Psoas muscle (tissue), 8 donors: ENCODE measurements at places on chromosomes 16 and 17.
A peak's percentile ranks its signal among the peaks of the same experiment; 100 is the strongest.

DNA sequence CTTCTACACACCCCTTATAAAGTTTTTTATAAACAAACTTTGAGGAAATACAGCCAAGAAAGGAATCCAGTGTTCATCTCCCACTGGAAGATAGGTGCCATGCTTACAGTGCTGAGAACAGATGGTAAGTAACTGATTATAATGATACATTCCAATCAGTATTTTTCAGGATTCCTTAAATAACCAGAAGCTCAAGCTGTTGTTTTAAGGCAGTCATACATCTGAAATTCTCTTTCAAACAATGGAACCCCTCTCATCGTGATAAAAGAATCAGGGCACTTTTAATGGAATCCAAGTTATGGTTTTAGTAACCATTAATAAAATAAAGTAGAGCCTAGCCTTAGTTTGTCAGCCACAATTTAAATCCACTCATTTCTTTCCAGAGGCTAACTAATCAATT is 56.1 kb upstream of the STAC2 start:
- no peak for DNase-seq

GRCh38 chr17:79332011-79332554 is 257.5 kb downstream of the ENGASE start:
- DNase-seq = no peak

DNA sequence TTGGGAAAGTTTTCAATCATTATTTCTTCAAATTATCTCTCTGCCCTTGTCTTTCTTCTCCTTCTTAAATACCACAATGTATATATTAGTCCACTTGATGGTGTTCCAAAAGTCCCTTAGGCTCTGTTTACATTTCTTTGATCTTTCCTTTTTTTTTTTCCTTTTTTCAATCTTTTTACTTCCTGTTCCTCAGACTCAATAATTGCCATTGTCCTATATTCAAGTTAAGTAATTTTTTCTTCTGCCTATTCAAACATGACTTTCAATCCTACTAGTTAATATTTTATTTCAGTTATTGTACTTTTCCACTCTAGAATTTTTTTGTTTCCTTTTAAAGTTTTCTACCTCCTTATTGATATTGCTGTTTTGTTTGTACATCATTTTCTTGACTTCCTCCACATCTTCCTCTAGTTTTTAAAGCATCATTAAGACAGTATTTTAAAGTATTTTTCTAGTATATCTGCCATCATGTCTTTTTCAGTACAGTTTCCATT is 15.8 kb upstream of the UQCRC2 start:
- no peak for DNase-seq

- no peak for DNase-seq
Observed at GRCh38 chr16:71287911-71288310, 1.3 kb downstream of the CMTR2 start.

GRCh38 chr17:30263552-30264333 is 28.0 kb downstream of the BLMH start:
- no peak for DNase-seq

DNA sequence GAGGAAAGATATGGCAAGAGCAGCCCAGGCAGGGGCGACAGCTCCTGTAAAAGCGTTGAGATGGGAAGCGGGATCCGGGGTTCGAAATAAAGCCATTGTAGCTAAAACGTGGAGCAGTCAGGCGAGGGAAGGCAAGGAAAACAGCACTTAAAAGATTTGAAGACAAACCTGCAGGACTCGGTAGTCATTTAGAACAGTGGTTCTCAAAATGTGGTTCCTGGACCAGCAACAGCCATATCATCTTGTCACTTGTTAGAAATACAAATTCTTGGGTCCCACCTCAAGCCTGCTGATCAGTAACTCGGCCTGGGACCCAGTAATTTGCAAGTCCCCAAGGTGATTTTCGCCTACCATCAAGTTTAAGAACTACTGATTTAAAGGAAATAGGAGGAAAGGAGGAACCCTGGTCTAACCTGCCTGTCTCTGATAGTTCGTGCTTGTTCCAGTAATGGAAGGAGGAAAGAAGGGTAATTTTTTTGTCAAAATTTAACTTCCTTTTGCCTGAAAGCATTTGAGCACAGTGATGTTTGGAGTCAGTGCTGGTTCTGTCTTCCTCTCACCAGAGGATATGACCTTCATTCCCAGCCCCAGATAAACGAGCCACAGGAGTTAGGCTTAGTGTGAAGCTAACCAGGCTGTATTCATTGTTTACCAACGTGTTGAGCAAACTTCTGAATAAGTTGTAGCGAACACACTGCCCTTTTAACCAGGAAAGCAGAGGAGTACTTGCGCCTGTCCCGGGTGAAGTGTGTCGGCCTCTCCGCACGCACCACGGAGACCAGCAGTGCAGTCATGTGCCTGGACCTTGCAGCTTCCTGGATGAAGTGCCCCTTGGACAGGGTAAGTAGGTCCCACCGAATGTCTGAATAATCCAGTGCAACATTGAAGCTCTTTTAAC is 1.1 kb downstream of the ORC6 start:
- no peak for DNase-seq

- DNase-seq = no peak
Observed at GRCh38 chr17:78124081-78124835, 4.3 kb downstream of the TMC6 start.

DNA sequence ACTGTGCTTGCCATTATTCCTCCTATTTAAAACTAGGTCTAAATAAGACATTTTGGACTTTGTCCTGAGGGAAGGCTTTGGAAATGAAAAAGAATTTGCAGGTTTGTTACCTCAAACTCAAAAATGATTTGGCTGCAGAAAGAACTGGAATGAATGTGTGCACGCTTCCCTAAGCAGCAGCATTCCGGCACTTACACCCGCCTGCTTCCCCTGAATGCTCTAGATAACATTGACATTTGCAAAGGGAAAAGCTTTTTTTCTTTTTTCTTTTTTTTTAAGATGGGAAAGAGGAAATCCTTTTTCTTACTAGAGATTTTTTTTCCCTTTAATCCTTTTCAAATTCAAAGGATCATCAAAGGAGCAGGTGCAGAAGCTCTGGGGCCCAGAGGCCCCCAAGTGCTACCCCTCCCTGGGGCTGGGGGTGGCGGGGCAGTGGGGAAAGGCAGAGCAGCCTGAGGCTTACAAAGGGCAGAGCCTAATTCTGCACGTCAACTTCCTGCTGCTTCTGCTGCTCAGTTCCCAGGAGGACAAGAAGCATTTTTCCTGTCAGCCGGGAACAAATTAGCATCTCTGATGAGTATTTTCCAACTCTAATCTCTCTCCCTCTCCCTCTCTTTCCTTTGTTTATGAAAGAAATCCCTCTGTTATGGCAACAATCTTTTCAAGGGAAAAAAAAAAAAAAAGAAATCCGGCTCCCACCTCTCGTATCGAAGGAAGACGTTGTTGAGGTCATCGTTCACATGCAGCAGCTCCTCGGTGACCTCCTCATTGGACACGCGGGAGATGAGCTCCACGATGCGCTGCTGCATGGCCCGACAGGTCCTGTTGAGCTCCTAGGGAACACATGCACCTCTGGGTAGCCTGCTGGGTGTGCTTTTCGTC is 32.1 kb upstream of the SREBF1 start:
- DNase-seq = no peak

DNA sequence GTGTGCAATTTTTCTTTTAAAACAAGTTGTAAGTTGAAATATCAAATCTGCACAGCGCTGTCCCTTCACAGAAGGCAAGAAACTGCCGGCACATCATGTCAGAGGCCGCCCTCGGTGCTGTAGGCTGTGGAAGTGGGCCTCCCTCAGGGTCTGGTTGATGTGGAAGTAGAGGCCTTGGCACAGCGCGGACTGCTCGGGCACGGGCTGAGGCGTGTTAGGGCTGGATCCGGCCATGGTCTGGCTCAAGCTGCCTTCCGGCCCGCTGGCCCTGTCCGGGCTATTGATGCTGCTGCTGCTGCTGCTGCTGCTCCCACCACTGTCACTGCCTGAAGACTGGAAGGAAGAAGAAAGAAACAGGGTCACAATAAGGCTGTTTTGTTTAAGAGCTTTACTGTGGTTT is 16.6 kb downstream of the COG1 start:
- DNase-seq = no peak

- no peak for DNase-seq
Observed at GRCh38 chr16:15618392-15618791, 24.6 kb downstream of the MARF1 start.

DNA sequence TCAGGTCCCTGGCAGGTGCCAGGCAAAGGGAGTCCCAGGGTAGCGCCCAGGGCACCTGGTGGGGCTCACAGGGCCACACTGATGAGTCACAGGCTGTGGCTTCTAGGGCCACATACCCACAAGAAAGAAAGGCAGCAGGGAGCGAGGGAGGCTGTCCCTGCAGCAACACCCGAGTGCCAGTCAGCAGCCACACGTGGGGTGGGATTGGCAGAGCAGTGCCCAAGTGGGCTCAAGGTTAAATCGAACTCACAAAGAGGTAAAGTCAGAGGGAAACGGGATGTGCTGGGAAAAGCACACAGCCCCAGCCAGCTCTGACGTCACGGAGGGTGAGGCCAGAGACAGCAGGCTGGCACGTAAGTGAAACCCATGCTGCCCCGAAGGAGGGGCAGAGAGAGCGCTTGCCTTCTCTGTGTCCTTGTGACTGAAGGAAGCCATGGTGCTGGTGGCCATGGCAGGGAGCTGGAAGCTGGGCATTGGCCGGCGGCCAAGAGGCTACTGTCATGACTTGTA is 33.8 kb downstream of the FA2H start:
- DNase-seq = peak; percentile 44

DNA sequence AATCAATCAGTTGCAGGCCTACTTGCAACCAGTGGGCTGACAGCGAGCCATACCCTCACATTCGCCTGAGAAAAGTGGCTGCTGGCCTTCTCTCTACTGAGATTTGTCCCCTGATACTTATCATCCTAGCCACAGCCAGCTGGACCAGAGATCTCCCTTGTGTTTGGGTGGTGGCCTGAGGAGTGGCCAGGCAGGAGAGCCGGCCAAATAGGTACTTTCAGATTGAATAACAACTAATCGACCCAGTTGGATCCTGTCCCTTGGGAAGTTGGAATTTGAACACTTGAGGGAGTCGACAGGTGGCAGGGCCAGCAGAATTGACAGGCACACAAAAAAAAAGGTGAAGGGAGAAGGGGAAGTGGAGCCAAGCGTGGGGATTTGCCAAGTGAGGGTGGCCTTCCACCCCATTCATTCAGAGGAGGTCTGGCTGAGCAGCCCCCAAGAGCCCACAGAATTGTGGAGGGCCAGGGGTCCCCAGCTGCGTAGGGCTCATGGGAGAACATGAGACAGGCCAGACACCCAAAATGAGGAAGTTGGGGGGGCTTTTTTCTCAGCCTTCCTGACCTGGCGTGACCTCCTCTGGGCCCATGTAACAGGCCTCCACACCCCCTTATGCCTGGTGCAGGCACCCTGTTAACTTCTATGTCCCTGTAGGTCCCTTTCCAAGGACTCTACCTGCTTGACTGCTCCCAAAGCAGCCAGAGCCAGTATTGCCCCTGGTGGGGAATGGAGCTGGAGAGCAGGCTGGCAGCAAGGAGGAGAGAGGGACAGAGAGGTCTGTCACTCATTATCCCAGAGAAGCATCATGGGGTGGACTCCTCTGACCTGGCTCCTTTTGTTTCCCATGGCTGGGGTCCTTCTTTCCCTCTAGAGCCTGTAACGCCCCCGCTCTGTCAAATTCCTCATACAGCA is 2.9 kb upstream of the RANGRF start:
- no peak for DNase-seq

DNA sequence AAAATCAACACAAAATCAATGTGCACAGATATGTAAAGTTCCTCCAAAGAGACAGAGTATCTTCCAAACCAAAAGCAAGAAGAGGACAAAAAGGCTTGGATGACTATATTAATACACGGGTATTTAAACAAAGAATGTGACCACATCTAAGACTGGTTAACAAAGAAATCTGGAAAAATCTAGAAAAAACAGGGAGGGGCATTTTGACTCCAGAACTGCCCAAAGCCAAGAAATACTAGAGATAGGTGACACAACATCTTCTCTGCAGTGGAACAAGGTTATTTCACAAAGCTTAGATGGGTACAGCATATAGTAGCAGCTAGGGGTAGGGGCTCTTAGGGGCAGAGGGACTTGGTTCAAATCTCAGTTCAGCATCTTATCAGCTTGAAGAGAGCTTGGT is 10.3 kb downstream of the RFFL start:
- DNase-seq = no peak

DNA sequence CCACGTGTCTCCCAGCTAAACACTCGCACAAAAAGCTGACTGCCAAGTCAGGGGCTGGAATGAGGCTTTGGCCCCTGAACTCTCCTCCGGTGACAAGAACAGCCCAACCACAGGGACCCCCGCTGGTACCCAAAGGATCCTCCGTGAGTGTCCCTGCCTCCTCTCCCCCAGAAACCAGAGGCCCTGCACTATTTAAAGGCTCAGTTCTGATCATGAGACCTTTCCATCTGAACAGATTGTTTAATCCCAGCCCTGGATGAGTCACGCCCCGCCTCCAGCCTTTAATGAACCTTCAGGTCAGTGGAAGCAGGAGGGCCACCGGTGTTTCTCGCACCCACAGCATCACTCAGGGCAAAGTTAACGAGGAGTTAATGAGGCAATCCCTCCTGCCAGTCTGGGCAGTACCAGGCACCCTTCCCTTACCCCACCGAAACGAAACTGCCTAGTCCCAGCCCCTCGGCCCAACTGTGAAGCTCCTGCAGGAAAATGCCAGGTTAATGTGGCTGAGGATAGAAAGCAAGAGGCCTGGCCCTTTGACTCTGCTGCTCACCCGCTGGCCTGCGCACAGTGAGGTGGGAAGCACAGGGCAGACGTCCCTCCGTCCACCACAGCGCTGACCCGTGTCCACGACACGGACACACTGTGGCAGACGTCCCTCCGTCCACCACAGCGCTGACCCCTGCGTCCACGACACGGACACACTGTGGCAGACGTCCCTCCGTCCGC is 32.4 kb downstream of the TIMM22 start:
- peak; percentile 50 for DNase-seq

GRCh38 chr17:39951924-39952679 is 10.7 kb upstream of the GSDMA start:
- peak; percentile 64 for DNase-seq

DNA sequence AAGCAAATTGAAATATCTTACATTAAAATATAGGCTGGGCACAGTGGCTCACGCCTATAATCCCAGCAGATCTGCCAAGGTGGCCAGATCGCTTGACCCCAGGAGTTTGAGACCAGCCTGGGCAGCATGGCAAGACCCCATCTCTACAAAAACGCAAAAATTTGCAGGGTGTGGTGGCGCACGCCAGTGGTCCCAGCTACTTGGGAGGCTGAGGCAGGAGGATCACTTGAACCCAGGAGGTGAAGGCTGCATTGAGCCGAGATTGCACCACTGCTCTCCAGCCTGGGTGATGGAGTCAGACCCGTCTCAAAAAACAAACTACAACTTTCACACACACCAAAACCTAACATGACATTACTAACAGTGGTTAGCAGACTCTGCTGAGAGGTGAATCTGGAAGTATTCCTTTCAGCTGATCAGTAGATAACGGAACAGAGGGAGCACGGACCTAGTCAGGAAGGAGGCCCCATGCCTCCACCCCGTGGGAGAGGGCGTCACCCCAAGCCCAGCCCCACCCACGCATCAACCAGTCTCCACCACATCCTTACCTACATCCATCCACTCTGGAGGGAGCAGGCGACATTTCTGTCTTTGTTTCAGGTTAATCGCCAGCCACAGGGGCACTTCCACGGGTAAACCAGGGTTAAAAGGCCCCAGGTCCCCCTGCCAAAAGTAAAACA is 1.7 kb downstream of the GINS2 start:
- no peak for DNase-seq
